ENCODE measurements at places on chromosomes 16 and 17. TPM values are rescaled to one million over a fixed set of nuclear protein-coding genes. Genes with fewer than 3 reads are reported as not detected.

The TNFRSF12A gene
- total RNA-seq = 2.3 TPM

The HES7 gene
- total RNA-seq = not detected

The EMC8 gene
- 20.4 TPM for total RNA-seq

The PPY gene
- total RNA-seq = not detected

The MT1E gene
- 454 TPM for total RNA-seq

The KRTAP2-3 gene
- total RNA-seq = 0.64 TPM

DNA sequence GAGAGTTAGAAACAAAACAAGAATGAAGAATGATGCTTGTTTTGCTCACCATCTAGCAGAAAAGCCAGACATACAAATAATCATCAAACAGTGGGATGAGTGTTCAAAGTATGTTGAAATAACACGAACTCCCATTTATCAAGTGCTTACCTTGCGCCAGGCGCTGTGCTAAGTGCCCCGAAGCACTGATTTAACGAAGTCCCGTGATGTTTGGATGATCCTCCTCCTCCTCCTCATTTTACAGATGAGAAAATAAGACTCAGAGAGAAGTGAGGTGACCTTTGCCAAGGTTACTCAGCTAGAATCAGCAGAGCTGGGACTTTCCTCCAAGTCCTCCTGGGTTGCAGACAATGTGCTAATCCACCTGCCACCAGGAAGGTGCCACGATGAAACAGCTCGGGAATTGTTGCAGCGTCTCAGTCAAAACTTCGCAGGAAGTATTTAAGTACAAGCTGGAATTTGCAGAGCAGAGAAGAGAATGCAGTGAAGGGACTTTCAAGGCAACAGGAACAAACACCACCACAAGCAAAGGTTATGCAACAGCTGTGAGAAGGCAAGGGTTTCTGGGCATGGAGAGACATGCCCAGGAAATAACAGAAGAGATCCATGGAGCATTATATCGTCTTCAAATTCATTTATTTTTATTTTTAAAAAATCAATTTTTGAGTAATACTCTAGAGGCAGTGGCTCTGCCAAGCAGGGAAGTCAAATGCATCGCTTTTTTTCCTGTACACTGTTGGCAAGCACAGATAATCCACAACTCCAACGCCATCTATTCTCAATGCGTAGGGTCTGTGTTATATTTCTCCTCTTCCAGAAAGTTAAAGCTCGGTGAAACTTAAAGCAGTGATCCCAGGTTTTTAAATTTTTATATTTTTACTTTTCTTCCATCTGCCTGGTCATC lies 11.1 kb downstream of the PRCD start:
- DNase-seq = no peak

GRCh38 chr16:88533381-88533917 lies 36.8 kb upstream of the ZC3H18 start:
- no peak for DNase-seq

DNA sequence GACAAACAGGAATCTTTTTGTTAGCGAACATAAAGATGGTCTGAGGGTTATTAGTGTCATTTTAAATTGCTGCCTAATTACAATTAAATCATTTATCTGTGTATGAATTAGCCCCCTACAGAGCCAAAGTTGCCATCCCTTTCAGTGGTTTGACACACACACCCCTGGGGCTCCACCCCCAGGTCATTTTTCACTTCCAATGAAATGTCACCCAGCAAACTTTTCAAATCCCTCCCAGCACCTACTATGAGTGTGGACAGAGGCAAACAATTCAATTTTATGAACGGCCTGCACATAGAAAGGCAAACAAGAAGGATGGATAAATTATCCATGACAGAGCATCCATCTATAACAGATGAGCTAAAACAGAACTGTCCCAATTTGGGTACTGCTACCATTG lies 2.4 kb downstream of the MYH10 start:
- DNase-seq = no peak

GRCh38 chr17:871751-872519 lies 89.8 kb downstream of the MRM3 start:
- DNase-seq = no peak

GRCh38 chr17:50588391-50589049 lies 28.0 kb downstream of the CACNA1G start:
- DNase-seq = no peak

- no peak for DNase-seq
Measured at GRCh38 chr17:63530557-63531021, 7.4 kb downstream of the KCNH6 start.

GRCh38 chr16:55512941-55513340 lies 4.1 kb downstream of the LPCAT2 start:
- DNase-seq = no peak

DNA sequence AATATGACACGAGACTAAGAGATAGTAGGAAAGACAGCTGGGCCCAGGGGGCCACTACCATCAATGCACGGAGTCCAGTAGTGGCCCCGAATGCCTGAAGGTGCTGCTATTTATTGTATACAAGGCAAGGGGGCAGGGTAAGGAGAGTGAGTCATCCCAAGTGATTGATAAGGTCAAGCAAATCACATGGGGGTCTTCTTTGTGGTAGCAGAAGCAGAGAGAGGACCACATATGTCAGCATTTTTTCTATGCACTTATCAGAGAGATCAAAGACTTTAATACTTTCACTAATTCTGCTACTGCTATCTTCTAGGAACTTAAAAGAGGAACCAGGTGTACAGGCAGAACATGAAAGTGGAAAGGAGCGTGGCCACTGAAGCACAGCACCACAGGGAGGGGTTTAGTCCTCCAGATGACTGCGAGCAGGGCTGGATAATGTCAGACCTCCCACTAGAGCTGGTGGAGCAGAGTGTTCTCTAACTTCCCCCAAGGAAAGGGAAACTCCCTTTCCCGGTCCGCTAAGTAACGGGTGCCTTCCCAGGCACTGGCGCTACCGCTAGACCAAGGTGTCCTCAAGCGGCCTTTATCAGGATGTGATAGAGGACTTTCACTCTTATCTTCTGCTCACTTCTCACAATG lies 26.4 kb upstream of the ARL4D start:
- no peak for DNase-seq

DNA sequence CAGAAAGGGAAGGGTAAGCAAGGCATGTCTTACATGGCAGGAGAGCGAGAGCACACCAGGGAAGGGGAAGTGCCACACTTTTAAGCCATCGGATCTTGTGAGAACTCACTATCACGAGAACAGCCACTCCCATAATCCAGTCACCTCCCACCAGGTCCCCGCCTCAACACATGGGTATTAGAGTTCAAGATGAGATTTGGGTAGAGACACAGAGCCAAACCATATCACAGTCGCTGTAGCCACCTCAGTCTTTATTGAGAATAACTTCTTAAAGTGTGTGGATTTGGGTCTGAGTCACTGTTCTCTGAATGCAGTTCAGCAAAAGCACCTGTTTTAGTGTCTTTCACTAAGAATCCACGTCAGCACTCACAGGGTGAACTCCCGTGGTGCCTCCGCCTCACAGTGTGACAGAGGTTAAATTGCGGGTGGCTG lies 195.2 kb upstream of the CHMP6 start:
- DNase-seq = peak; percentile 13

DNA sequence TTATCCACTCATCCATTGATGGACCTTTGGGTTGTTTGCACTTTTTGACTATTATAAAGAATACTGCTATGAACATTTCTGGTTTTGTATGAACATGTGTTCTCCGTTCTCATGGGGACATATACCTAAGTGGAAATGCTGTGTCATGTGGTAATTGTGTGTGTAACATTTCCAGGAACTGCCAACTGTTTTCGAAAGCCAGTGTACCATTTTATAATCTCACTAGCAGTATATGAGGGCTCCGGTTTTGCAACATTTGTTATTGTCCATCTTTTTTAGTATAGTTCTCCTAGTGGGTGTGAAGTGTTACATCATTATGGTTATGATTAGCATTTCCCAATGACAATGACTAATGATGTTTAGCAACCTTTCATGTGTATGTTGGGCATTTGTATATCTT lies 5.1 kb upstream of the TRIM25 start:
- no peak for DNase-seq

- no peak for DNase-seq
Measured at GRCh38 chr16:15856182-15856581, 646 bp downstream of the MYH11 start.

DNA sequence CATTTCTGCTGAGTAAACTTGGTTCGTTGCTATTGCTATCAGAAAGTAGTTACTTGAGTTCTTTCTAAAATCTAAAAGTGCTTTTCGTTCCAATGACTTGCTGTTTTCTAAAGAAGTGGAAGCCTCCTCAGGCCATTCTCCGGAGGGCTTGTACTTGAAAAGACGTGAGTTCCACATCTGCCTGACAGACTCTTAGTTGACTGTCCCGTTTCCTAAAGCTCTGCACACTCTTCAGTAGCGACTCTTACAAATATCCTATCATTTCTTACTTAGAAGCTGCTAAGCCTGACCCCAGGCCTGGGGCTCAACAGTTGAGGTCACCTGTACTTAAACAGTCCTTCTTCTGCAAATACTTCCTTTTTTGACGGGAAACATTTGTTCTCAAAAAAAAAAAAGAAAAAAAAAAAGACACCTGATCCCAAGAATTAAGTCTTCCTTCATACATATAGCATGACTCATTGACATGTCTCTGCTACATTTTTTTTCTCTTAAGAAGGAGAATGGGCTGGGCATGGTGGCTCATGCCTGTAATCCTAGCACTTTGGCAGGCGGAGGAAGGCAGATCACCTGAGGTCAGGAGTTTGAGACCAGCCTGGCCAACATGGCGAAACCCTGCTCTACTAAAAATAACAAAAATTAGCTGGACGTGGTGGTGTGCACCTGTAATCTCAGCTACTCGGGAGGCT lies 61.5 kb downstream of the DHRS7C start:
- DNase-seq = no peak

Data from suprapubic skin (tissue), 4 donors.